ENCODE measurements at places on chromosomes 16 and 17.

DNA sequence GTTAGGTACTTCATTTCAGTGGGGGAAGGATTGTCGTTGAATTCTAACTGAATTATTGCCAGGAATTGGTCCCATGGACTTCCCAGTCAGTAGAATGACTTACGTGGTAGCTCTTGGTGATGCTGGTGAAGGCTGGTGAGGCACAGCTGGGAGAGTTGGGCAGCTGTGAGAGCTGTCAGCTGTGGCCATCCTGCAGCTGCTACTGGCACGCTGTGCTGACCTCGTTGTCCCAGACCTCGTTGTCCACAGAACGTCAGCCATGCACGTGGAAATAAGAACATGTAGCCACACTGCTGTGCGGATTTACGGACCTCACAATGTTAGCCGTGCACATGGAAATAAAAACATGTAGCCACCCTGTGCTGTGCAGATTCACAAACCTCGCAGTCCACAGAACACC, 102.3 kb downstream of the NPIPB11 start:
- DNase-seq: no peak

GRCh38 chr17:12098568-12098967, 77.9 kb downstream of the MAP2K4 start:
- no peak for DNase-seq

- DNase-seq: no peak
These were observed 713 bp downstream of the COX11 start for GRCh38 chr17:54967621-54968261.

GRCh38 chr17:2018716-2019510, 6.2 kb downstream of the RTN4RL1 start:
- peak; percentile 53 for DNase-seq

GRCh38 chr17:8964801-8965393, 610 bp downstream of the PIK3R5 start:
- DNase-seq: peak; percentile 46

DNA sequence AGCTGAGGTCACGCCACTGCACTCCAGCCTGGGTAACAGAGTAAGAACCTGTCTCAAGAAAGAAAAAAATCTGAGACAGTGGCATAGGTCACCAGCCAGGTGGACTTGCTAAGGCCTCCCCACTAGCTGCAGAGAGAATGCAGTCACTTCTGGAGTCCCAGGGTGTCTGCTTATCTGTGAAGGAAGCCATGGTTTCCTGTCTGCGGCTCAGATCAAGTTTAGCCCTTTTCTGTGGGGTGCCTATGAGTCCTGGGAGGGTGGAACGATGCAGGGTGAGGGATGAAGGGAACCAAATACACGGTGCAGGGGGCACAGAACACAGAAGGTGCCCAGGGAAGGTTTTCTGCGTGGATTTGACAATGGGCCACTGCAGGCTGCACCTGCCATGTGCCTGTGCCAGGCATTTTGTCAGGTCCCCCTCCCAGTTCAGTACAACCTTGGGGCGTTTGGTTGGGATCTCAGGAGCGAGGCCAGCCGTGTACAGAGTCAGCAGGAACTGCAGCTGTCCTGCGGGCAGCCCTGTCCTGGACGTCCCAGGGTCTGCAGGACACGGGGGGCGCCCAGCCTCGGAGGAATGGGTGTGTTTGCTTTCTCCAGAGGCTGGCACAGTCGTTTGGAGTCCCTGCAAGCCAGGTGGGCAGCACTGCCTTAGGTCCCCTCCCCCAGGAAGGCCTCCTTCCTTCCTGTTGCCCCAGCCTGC, 41.8 kb downstream of the RAB11FIP4 start:
- DNase-seq: no peak

DNA sequence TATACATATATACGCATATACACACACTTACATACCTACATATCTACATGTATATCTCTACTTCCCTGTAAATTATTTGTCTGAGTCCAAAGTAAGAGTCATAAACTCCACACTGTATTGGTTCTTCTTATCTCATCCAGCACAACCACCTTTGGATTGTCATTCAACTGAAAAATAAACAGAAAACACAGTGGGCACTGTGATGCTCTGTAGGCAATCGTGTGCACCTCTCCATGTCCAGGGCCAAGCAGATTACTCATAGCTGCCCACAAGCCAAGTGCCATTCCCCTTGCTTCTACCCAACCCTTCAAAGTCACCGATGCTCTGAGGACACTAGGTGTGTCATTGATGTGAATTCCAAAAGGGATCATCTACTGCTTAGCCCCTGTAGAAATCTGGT, 12.9 kb upstream of the TEKT3 start:
- no peak for DNase-seq

DNA sequence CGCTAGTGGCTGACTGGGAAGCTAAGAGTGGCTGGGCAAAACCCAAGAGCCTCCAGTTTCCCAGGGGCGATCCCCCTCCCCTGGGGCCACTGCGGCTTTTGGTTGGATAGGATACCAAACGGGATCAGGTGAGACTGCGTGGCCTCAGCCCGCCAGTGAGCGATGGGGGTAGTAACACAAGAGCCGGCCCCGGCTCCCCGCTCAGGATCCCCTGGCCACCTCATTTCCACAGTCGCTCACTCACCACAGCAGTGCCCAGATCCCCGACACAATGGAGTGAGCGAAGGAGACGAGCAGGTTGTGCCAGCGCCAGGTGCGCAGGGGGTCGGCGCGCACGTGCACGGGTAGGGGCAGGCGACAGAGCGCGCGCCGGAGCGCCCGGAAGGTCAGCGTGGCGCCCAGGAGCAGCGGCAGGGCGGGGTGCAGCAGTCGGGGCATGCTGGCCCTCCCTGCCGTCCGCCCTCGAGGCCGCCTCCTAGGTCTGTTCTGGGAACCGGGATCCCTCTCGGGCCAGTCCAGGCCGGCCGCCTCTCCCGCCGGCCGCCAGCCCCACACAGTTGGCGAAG, 290 bp downstream of the TLCD1 start:
- DNase-seq: peak; percentile 71

GRCh38 chr16:81597079-81597658, 152.6 kb downstream of the CMIP start:
- DNase-seq: no peak

GRCh38 chr17:66468241-66469087, 166.1 kb downstream of the PRKCA start:
- DNase-seq: no peak

- DNase-seq: no peak
These were observed 3.7 kb upstream of the HCRT start for GRCh38 chr17:42188749-42189650.

DNA sequence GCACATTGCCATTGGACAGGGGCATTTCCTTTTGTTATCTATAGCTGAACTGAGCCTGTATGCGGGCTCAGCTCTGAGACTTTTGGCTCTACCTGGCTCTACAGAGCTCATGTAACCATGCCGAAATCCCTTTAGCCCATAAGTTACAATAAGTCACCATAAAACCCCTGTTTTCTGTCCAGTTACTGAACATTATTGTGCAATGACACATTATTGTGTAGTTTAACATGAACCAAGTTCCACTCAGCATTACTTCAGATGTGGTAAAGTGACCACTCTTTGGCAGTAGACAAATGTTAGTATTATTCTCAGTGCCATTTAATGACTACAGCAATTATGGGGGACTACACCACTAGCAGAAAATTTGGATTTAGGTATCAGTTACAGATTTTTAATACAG, 65.4 kb upstream of the RASL10B start:
- no peak for DNase-seq

DNA sequence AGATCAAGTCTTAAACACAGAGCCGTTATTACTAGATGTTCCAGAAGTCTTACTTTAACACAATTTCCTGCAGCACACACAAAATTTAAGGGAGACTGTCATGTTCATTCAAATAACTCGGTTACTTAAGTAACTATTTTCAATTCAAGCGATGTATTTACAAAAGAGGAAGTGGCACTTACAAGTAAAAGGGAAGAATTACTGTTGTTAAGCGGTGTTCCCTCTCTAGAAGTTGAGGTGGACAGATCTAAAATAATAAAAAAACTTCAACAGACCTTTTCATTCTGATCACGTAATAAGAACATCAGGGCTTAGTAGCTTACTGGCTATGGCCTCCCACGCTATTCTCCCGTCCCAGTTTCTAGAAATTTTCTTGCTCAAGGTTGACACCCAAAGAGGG, 26.2 kb upstream of the TXNDC11 start:
- DNase-seq: no peak

- no peak for DNase-seq
These were observed 328.6 kb upstream of the PMFBP1 start for GRCh38 chr16:72500545-72500944.

- no peak for DNase-seq
These were observed 538 bp upstream of the FCSK start for GRCh38 chr16:70453892-70454221.

DNA sequence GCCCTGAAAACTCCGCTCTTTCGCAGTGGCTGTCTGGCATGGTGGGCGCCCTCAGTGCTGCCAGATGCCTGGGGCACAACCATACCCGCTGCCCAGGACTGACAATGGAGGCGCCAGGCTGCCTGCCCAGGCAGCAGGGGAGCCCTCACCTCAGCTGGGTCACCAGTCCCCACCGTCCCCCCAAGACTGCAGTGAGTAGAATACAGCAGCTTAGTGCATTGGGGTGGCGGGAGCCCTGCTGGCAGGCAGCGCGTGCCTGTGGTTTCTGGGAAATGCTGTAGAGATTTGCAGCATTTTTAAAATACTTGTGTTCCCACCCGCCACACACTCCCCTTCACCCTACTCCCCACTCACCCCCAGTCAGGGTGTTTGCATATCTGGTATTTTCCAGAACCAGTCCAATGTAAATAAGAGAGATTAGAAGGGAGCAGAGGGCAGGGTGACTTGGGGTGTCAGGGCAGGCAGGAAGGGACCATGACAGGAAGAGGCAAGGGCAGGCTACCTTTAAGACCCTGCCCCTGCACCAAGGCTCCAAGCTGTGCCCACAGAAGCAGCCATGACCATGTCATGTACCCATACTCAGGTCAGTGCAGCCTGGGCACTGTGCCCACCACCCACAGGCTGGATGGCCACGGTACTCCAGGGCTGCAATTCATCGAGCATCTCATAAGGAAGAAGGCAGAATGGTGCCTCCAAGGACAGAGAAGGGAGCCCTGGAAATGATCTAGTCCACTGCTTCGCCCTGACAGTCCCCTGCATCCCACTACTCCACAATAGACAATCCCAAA, 21.5 kb downstream of the MYO18A start:
- DNase-seq: no peak

DNA sequence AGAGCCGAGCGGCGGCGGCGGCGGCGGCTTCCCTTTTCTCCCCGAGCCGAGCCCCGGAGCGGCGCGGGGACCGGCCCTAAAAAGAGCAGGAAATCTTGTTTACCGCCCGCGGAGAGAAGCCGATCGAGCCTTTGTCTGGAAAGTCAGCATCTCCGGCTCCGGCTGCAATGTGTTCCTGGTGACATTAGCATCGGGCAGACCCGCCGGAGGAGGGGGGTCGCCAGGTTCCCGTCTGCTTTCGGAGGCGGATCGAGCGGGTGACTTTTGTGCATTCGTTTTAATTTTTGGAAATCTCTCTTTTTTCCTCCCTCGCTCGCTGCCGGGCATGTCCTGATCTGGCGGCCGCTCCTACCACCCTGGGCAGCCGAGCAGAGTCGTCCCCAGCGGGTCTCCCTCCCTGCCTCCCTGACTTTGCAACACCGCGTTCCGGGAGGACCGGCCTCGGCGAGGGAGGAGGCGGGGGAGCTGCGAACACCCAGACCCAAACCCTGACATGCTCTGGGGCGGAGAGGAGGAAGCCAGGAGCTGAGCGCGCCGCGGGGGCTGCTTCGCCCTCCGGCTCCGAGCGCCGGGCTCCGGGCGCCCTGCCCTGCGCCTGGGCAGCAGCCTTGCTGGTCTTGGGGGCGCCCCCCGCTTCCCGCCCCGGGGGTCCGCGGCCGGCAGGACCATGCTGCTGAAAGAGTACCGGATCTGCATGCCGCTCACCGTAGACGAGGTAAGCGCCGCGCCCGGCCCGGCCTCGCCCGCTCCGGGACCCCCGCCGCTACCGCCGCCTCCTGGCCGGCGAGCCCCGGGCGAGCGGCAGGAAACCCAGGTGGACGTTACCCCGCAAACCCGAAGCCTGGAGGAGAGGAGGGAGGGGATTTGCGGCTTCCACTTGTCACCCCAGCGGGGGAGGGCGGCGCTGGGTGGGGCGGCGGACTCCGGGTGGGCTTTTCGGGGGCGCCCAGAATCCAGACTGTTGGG, 690 bp downstream of the PITPNC1 start:
- DNase-seq: peak; percentile 24

GRCh38 chr17:6660805-6661463, 9.4 kb downstream of the C17orf100 start:
- no peak for DNase-seq

GRCh38 chr17:63222655-63223054, 223.5 kb downstream of the CYB561 start:
- no peak for DNase-seq

DNA sequence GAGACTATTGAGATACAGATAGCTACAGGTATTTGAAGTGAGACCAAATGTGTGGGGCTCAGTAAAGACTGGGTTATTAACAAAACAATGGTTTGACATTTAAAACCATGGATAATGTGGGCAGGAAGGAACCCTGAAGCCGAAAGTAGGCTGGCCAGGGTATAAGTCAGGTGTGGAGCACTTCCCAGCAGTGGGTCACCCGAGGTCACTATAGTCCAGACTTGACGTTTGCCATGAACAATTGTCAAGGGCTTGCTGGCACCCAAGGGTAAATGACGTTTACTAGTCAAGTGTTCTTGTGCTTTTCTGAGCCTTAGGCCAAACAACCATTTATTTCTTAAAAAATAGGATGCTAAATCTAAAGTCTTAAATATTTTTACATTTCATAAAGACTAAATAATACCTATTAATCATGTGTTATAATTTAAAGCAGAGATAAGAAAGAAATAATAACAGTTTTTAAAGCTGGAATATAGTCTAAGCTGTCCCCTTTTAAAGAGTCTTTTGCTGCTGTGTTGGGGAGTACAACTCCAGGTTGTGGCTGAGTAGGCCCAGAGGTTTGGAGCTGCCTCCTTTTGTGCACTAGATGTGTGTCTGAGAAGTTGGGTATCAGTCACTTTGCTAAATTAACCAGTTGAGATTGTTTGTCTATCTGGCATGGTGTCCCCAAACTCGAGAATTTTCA, 15.7 kb downstream of the ALDH3A2 start:
- no peak for DNase-seq

DNA sequence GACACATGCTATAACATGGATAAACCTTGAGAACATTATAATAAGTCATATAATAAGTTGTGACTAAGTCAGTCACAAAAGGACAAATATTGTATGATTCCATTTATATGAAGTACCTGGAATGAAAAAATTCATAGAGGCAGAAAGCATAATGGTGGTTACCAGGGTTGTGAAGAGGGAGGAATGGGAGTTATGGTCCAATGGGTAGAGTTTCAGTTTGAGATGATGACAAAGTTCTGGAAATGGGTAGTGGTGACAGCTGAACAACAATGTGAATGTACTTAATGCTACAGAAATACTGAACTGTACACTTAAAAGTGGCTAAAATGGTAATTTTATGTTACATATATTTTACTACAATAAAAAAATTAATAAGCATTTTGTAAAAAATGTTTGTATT, 49.7 kb downstream of the MYO1D start:
- no peak for DNase-seq

Measured in NCI-H748 treated with DMSO at 0.1 percent for 48 hours (cell line).